ENCODE measurements at places on chromosomes 6 and 20.

DNA sequence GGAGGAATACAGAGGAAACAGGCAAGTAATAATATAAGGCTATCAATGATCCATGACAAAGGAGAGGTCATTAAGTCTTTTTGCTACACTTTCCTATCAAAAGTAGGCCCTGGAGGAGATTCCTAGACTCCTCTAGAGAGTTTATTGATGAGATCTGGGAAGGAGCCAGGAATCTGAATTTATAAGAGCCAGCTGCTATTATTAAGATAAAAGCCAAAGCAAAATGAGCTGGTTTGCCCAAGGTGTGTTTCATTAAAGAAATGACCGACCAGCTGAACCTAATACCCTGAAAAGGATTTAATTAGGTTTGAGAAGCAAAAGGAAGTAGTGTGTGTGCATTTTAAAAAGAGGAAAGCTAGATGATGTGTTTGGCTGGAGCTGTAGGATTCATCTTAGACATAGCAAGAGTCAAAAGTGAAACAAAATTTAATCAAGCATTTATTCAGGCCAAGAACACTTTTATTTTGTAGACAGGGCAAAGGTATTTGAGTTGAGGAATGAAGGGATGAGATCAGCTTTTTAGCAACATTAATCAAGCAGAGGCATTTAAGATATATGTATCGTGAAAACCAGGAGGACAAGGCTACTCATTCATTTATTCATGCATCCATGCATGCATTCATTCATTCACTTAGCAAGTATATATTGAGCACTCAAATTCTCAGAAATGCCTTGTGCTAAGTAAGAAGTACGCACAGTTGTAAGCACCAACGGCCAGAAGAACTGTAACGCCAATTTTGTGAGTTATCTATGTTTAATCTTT lies 43.5 kb upstream of the SCAF8 start:
- no peak for DNase-seq

DNA sequence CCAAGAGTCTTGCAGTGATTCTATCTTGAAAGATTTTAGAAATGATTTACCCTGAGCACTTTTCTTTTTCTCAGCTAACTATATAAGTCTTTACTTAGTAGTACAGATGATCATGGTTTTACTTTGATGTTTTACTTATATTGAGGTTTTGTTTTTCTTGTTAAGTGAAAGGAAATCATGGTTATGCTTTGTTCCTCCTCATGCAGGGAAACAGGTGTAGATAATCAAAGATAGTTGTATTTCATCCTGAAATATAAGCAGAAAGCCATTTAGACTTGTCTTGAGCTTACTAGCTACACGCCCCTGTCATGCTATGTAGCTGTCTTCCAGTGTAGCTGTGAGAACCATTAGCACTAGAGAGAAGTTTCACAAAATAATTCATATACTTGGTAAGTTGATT lies 113.9 kb downstream of the HIVEP1 start:
- no peak for DNase-seq

DNA sequence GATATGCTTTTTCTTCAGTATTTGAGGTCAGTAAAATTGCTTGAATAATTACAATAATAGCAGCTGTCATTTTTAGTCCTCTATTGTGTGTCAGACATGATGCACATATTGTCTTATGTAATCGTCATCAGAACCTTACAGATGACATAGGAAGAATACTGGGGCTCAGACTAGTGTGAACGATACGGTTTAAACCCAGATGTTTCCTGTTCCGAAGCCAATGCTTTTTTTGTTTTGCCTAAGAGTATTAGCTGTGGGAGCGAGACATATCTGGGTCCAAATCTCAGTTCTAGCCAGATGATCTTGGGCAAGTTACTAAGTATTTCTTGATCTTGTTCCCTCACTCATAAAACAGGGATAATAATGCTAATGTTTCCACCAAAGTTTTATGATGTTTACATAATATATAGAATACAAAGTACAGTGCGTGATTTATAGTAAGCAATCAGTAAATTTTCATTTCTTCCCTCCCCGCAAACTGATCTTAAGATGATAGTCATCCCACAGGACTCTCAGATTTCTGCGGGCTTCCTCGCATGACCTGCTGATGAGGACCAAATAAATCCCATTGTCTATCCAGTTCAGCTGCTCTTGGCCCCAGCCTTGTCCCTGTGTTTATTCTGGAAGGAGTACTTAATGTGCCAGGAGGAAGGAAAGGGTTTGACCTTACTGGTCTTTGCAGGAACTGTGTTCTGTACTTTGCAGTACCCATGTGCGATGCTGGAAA lies 98.2 kb downstream of the CAP2 start:
- DNase-seq: no peak

GRCh38 chr20:32364554-32365208 lies 6.5 kb downstream of the ASXL1 start:
- DNase-seq: no peak

GRCh38 chr20:21839982-21840381 lies 134.5 kb downstream of the PAX1 start:
- DNase-seq: no peak

DNA sequence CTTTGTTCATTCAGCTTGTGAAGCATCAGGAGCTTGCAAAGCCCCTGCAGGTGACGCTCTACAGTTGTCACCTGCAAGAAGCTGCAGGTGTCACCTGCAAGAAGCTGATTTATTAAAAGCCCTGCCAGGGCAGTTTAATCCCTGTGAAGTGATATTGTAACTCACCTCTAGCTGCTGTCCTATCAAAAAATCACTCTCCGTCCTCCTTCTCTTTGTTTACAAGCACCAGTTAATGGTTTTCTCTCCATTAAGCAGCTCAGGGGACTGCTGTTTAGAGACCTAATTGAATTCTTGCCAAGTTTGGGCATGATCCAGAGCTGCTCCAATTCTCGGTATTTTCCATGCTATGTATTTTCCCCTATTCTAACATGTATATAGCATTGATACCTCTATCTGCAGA lies 345.9 kb downstream of the ARHGAP18 start:
- no peak for DNase-seq

GRCh38 chr20:62186887-62187866 lies 4.3 kb downstream of the MTG2 start:
- no peak for DNase-seq

DNA sequence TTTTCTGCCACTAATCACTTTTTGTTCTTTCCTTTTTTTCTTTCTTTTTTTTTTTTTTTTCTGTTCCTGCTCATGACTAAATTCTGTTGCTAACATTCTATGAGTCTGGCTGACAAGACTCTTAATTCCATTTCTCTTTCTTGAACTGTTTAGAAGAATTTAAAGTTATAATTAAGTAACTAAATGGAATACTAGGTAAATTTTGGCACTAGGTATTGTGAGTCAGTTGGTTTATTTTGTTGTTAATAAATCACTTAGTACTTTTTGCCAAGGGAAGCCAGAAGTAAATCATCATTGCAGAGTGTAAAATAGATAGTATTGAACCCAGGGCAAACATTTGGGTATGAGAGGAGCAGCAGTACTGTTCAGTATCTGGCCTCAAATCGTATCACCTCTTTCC lies 42.0 kb upstream of the PRDM1 start:
- no peak for DNase-seq

DNA sequence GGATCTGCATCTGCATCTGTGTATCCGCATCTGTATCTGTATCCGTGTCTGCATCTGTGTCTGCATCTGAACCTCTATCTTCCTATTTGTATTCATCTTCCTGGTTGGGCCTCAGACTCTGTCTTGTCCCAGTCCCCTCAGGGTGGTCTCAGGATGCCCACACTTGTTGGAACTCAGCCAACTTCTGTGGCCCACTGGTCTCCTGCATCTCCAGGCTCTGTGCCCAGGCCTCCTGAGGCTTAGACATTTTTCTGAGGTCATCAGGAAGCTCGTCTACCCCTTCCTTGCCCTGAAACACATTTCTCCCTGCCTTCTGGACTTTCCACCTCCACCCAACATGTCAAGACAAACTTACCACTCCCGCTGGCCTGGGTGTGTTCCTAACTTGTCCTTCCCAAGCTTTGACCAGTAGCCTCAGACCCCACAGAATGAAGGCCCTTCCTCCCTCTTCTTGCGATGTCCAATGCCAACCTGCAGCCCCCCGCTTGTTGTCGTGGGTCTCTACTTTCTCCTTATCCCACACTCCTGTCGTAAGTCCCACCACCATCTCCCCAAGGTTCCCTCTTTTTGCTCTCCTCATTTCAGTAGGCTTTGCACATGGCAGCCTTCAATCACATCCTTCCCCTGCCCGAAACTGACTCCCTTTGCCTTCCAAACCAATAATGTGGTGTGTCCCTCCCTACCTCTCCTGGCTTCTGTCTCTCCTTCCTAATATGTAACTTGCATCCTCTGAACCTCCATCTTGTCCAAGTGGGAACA lies 176.5 kb downstream of the DLL1 start:
- DNase-seq: no peak

DNA sequence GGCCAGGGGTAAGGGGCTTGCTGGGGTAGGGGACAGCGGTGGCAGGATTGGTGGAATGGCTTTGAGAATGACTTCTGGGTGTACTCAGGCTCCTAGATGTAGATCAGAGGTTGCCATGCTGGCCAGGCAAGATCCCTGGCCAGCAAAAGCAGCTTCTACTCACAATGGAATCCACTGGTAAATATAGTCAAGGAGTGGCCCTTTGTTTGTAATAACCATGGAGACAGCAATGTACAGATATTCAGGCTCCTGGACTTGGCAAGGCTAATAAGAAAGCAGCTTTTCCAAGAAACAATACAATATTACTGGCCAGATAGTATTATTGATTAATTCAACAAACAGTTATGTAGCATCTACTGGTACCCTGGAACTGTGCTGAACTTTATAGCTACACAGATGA lies 37.9 kb downstream of the CDH26 start:
- no peak for DNase-seq

DNA sequence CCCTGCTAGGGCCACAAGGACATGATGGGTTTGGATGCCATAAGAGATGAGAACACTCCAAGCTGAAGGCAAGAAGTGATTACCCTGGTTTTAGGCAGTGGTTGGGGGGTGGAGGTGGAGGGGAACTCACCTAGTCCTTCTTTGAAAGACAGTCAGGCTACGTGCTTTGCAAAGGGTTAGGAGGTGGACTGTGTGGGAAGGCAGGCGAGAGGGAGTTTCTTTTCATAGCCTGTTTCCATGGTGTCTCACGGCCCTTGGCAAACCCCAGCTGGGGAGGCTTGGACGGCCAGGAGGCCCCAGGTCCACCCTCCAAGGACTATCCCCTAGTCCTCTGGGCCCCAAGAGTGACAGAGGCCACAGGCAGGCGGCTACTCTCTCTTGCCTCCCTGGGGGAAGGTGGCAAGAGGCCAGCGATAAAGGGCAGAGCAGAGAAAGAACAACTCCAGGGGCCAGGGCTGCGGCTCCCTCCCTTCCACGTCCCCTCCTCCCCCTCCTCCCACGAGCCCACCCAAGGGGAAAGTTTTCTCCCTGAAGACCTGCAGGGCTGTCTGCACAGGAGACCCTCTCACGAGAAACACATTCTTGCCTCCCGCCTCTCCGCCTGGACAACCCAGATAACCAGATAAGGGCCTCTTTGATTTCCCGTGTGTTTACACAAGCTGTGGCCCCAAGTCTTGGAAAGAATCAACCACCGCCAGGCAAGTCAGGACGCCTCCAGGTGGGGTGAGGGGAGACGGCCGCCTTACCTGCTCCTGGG lies 74.4 kb downstream of the NOL4L start:
- no peak for DNase-seq

- DNase-seq: no peak
These were observed 20.9 kb downstream of the FAM8A1 start for GRCh38 chr6:17621003-17621402.

DNA sequence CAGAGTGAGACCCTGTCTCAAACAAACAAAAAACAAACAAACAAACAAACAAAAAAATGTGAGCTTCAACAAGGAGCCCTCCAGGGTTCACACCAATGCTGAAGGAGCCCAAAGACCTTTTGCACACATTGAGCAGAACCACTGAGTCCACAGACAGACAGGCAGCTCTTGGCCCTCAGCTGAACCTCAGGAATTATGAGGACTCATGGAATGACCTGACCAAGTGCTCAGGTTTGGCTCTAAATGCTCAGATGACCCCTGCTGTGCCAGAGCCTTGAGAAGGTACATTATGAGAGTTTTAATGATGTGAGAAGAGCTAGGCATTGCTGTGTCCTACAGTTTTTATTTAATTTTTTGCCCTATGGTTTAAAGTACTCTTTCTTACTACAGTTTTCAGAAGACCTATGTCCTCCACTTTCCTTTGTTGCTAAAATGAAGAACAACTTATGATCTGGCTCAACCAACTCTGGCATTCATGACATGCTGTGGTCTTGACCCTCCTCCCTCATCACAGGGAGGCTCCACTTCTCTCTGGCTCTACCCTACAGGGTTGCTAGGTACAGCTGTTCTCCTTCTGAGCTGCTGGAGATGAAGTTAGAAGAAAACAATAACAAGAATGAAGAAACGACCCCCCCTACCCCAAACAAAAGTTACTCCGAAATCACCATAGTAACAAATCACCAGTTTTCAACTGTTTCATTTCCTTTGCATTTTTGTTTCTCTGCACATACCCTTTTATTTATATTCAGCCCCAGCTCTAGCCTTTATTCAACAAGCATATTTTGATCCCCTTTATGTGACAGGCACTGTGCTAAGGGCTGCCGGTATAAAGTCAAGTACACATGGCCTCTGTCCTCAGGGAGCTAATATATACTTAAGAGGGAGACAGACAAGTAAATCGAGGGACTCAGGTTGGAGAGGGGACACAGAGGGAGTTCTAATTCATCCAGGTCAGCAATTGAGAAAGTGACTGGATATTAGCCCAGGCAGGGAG lies 128.7 kb upstream of the TRAF3IP2 start:
- peak; percentile 32 for DNase-seq

DNA sequence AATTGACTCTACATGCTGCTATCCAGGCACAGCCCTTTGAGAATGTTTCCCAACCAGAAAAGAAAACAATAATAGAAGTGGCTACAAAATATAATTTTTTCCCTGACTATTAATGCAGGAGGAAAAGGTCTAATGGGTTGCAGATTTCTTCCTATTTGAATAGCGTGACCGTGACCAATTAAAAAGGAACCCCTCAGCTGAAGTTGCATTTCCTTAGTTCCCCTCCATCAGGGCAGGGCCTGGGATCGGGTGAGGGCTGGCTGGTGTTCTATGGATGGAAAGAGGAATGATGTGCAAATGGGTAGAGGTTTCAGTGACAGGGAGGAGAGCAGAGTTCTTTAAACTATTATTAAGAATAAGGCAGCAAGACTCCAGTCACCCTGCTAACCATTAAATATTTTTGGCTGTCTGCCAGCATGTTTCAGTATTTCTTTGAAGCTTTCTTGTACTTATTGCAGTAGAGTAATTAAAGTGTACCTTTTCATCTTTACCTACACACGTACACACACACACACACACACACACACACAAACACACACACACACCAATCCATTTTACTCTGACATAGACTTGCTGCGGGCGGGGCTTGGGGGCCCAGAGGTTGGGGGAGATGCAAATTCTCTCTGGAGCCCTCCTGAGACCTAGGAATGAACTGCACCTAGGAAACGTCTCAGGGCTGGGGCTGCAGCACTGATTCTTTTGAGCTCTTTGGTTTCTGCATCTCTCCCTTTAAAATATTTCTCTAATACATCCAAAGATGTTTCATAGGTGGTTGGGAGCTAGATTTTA lies 154.8 kb upstream of the SLC35B3 start:
- DNase-seq: no peak

GRCh38 chr6:151701911-151702562 lies 105.4 kb upstream of the ESR1 start:
- DNase-seq: no peak

- DNase-seq: no peak
These were observed 9.2 kb downstream of the PDCD2 start for GRCh38 chr6:170575250-170575649.

- DNase-seq: no peak
These were observed 4.0 kb downstream of the RPP21 start for GRCh38 chr6:30348957-30349356.

Data from CD4-positive, alpha-beta T cell treated with Interleukin-15 for 1 hour (primary cell).